ENCODE measurements at places on chromosomes 7 and 10. TPM values are rescaled to one million over a fixed set of nuclear protein-coding genes. Genes with fewer than 3 reads are reported as not detected.

DNA sequence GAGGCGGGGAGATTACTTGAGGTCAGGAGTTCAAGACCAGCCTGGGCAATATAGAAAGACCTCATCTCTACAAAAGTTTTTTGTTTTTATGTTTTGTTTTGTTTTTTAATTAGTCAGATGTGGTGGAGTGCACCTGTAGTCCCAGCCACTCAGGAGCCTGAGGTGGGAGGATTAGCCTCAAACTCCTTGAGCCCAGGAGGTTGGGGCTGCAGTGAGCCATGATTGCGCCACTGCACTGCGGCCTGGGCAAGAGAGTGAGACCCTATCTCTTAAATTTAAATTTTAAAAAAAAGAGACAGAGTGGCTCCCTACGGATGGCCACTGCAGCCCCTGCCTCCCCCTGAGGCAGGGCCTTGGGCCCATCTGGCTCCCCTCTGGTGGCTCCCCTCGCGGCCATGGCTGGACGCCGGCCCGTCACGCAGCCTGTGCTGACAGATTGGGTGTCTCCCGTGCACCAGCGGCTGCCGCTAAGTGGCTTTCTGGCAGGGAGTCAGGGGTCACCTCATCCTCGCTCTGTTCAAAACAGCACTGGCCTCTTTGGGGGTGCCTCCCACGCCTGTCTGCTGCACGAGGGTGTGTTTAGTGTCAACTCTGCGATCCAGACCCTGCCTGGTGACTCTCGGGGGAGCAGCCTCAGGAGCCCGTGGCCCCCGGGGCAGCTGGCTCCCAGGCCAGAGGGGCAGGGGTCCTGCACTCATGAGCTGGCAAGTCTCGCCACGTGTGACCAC, 44.4 kb upstream of the ELN start:
- no peak for DNase-seq

DNA sequence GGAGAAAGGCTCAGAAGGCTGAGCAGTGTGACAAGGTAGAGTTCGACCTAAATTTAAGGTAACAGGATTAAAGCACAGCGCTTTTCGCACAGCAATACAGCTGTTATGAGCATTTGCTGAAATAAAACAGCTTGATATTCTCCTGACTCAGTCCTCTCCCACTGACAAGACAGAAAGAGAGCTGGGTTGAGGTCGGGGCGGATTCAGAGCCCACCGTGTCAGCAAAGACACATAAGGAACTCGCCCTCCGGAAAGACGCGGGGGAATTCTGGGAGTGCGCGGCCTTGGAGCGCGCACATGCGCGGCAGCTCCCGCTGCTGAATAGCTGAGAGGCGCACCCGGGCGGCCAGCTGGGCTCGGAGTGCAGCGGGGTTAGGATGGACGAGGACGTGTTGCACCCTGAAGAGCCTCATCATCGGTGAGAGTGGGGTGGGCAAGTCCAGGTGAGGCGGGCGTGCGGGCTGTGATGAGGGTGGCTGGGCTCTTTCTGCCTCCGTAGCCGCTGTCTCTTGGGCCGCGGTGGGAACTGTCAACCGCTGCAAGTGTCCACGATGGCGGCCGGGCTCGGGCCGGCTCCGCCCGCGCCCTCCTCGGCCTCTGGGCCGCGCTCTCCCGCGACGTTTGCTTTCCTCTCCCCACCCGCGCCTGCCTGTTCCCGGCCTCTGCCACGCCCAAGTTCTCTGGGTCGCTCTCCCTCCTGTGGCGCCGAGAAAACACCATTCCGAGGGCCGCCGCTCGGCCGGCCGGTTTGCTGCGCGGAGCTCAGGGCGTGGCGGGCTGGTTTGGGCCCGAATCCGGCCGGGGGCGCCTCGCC, 120.6 kb downstream of the LYZL1 start:
- peak; percentile 28 for DNase-seq

GRCh38 chr7:16479591-16479990, 14.1 kb upstream of the SOSTDC1 start:
- no peak for DNase-seq

DNA sequence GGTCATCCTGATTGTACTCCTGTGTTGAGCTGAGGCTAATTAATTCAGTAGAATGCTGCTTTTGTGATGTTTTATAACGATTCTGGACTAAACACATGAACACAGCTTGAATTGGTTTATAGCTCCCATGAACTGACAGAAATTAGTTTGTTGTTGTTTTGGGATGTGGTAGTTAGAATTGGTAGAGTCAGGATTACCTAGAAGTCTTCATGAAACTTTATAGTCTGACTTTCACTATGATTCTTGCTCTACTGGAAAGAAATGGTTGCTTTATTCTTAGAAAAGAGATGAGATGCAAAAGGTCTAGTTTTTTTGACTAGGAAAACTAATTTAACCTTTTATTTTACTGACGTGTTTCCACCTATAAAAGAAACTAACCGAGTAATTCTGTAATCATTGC, 23.4 kb upstream of the TRUB1 start:
- DNase-seq = no peak

GRCh38 chr10:84613336-84614021, 285.1 kb downstream of the CCSER2 start:
- no peak for DNase-seq

The BMPER gene
- not detected for total RNA-seq

DNA sequence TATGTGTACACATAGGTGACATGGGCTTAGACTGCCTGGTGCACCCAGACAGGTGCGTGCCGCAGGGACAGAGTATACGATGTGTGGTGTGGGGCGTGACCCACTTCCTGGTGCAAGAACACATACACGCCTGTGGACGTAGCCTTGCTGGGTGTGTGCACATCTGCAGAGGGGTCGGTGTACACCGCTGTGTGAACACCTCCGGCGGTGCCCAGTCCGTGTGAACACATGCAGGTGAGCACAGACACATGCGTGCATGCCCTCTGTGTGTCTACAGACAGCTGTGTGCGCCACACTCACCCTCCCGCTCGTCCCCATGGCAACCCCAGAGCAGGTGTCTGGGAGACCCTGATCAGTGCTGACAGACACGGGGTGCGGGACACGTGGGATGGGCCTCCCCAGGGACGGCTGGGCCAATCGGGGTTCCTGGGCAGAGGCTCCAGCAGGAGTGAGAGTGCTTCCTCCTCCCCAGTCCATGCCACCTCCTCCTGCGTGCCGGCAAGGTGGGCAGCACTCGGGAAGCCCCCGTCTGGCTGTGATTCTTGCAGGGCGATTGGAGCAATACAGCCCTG, 23.4 kb downstream of the ELFN1 start:
- DNase-seq = no peak

- DNase-seq = peak; percentile 46
Observed at GRCh38 chr10:77846718-77847311, 79.7 kb downstream of the DLG5 start.

- DNase-seq = no peak
Observed at GRCh38 chr10:102804382-102805055, 32.7 kb downstream of the CYP17A1 start.

The BBS9 gene
- 16.0 TPM for total RNA-seq

- DNase-seq = no peak
Observed at GRCh38 chr10:119673271-119673670, 22.1 kb downstream of the BAG3 start.

The GHRHR gene
- total RNA-seq = not detected

DNA sequence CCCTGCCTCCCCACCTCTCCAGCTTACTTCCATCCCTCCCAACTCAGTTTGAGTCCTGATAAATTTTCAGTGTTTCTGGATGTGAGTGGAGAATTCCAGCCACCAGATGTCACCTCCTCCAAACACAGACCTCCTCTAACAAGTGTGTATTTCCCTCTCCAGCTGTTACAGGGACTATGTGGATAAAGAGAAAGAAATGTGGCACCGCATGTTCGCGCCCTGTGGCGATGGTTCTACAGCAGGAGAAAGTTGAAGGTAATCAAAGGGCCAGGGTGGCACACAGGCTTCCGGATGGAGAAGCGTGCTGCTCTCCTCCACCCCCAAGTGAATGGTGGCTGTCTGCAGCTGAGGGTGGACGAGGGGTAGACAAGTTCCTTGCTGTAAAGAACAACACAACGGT, 14.7 kb downstream of the FKBP6 start:
- DNase-seq = no peak

DNA sequence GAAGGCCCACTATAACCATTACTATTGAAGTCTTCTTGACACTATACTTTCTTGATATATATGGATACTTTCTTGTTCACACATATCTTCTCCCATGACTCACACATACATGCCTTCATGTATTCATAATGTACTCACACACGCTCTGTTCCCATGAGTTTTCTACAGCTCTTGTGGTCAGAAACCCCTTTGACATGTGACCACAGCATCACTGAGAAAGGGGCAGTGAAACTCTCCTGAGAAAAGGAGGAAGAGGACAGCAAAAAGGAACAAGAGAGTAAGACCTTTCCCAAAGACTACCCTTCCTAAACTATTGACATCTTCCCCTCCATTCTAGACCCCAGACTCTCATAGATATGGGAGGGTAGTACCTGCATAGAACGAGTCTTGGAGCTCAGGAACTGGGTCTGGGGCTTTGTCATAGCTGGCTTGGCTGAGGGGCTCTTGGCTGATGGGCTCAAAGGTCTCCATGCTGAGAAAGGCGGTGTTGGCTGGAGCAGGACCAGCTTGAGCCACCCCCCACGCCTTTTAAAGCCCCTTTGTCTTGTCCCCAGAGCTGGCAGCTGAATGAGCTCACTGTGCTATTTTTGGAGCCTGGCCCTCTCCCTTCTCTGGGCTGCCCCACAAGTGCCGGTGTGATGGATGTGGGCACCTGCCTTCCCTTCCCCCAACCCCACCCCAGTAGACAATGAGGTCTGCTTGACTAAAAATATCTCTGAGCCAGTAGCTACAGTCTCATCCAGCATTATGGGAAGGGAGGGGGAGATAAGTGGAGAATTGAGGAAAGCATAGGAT, 5.1 kb downstream of the SYNPO2L start:
- no peak for DNase-seq

GRCh38 chr7:2652736-2653060, 20.9 kb downstream of the TTYH3 start:
- DNase-seq = no peak

- DNase-seq = no peak
Observed at GRCh38 chr7:37943905-37944736, 23.7 kb downstream of the EPDR1 start.

GRCh38 chr10:113518816-113519591, 33.8 kb upstream of the HABP2 start:
- no peak for DNase-seq

GRCh38 chr10:108583877-108584276, 1339.4 kb downstream of the XPNPEP1 start:
- DNase-seq = no peak

The CCL26 gene
- total RNA-seq = not detected

The DYNC1I1 gene
- total RNA-seq = 0.08 TPM

GRCh38 chr7:71695186-71695585, 563.2 kb downstream of the GALNT17 start:
- DNase-seq = no peak

- no peak for DNase-seq
Observed at GRCh38 chr7:36406156-36406555, 16.5 kb downstream of the ANLN start.

DNA sequence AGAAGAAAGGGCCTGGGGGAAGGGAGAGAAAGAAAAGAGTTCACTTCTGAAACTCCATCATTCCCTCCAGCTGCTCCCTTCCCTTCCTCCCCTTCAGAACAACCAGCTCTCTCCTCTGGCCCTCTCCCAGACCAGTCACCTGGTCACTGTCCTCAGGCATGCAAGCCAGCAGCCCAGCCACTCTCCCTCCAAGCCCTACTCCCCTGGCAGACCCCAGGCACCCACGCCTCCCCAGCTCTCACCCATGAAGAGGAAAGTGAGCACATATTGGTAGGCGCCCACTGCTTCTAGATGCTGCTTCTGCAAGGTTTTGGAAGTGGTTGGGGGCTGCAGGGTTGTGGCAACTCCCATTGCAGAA, 353 bp downstream of the MOGAT3 start:
- no peak for DNase-seq

The EGFR gene
- not detected for total RNA-seq

GRCh38 chr7:107364787-107365186, 105.1 kb upstream of the GPR22 start:
- no peak for DNase-seq

- no peak for DNase-seq
Observed at GRCh38 chr7:151592868-151593486, 73.3 kb upstream of the RHEB start.

DNA sequence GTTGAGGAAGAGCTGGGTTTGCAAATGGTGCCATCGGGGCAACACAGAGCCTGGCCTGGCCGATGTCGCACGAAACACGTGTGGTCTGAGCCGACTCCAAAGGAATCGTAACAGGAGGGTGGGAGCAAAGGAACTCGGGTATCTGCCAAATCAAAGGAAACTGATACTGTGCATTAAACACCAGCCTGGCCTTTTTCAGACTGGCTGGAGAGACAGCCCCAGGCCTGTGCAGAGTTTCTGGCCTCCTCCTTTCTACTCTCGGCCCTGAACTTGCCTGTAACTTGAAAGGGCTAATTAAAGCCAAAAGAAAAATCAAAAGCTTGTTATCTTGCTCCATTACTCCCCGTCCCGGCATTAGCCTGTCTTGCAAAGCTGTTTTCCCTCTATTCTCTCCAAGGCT, 71.4 kb downstream of the PLXNA4 start:
- DNase-seq = no peak

The CALHM1 gene
- not detected for total RNA-seq

The GDF2 gene
- total RNA-seq = not detected

DNA sequence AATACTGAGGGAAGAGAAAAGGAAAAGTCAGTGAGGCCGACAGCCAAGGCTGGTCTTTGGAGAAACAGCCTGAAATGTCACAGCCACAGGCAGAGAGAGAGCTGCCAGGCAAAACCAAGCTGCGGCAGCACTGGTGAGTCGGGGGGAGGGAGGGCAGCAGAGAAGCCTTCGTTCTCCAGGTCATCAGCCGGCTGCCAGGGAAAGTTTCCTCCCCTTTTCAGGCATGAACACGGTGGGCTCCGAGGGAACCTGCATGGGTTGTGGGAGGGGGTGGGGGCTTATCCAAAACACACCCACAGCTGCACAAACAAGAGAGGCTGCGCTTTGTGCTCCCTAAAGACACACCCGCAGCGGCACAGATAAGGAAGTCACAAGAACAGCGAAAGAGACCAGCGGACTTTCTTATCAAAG, 62.3 kb upstream of the NKX6-2 start:
- no peak for DNase-seq

GRCh38 chr7:6608794-6609193, 6.6 kb upstream of the ZNF853 start:
- no peak for DNase-seq

The MEOX2 gene
- total RNA-seq = not detected

GRCh38 chr7:134553976-134554375, 5.1 kb downstream of the AKR1B15 start:
- no peak for DNase-seq

Measured in CD4-positive, alpha-beta T cell (primary cell).